ENCODE measurements at places on chromosomes 7 and 10. TPM values are rescaled to one million over a fixed set of nuclear protein-coding genes. Genes with fewer than 3 reads are reported as not detected.

Gene NEUROD6
- total RNA-seq, result not detected

Gene GIMAP5
- 65.3 TPM for total RNA-seq

DNA sequence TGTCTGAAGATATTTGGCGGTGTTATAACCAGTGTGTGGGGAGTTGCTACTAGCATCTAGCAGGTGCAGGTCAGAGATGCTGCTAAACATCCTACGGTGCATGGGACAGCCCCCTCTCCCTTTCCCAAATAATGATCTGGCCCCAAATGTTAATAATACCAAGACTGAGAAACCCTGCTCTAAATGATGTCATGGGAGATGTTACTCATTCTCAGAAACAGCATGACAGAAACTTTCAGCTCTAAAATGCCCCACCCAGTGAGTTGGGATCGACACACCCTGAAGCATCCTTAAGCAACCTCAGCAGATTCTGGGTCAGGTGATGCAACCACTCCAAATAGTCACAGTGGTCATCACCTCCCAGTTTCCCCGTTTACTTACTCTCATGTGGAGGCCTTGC is 108.8 kb upstream of the MPP7 start:
- no peak for DNase-seq

- DNase-seq, result no peak
Observed at GRCh38 chr7:28581351-28581750, 169.0 kb downstream of the CREB5 start.

Gene RARRES2
- total RNA-seq, result not detected

Gene MRLN
- 0.35 TPM for total RNA-seq

Gene KAZALD1
- not detected for total RNA-seq

GRCh38 chr10:133277277-133277992 is 767 bp upstream of the ADAM8 start:
- no peak for DNase-seq

DNA sequence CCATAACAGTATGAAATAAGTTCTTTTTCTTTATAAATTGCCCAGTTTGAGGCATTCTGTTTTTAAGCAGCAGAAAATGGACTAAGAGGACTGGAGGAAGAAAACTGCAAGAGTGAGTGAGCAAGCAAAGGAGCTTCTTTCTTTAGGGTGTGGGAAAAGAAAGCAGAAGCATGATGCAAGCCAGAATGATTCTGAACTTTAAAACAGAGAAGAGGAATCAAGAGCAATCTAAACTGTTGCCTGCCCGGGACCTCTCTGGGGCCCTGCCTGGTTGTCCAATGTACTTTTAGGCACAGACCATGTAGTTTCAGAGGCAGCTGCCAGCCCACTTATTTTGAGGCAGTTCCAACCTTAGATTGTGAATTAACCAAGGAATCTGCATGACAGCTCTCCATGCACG is 186.3 kb downstream of the PLPP4 start:
- no peak for DNase-seq

All from T-helper 17 cell (primary cell).